Pulmonary artery endothelial cell (primary cell): ENCODE measurements at places on chromosomes 3 and 15. TPM values are rescaled to one million over a fixed set of nuclear protein-coding genes. Genes with fewer than 3 reads are reported as not detected.

Gene MKRN2OS
- not detected in 2 replicates for total RNA-seq

Gene MOBP
- 0.07 and 0.95 TPM in 2 replicates for total RNA-seq

Gene RHOV
- 0.07 TPM in 1 of 2 replicates, not detected in the other for total RNA-seq

Gene ACP3
- not detected in 2 replicates for total RNA-seq

Gene GXYLT2
- 0.40 and 0.88 TPM in 2 replicates for total RNA-seq

Gene GRIP2
- total RNA-seq = 0.04 TPM in 1 of 2 replicates, not detected in the other

Gene ONECUT1
- total RNA-seq = not detected in 2 replicates

Gene MYO5C
- total RNA-seq = 6.9 and 10.4 TPM in 2 replicates

Gene LHFPL4
- not detected in 2 replicates for total RNA-seq

Gene PLCL2
- 12.1 and 15.6 TPM in 2 replicates for total RNA-seq

Gene B3GNT5
- total RNA-seq = 23.3 and 24.9 TPM in 2 replicates

Gene TTC23
- total RNA-seq = 22.3 and 24.9 TPM in 2 replicates

Gene LXN
- 161 and 179 TPM in 2 replicates for total RNA-seq
